ENCODE measurements at places on chromosomes 3 and 15.

DNA sequence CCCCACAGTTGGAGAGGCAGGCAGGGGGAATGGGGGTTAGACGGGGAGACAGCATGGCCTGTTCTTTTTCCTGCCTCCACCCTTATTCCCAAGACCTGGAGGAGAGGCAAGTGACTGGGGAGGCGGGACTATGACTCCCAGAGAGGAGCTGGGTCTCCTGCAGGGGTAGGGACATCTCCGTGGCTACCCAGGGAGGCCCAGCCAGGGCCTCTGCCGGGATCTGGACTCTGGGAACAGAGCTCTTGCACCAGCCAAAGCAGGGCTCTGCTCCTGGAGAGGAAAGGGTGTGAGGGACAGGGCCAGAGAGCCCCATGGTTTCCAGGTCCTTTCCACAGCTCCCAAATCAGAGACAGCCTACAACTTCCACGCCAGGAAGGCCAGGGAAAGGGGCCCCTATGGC is 22.8 kb downstream of the CFAP100 start:
- no peak for DNase-seq

DNA sequence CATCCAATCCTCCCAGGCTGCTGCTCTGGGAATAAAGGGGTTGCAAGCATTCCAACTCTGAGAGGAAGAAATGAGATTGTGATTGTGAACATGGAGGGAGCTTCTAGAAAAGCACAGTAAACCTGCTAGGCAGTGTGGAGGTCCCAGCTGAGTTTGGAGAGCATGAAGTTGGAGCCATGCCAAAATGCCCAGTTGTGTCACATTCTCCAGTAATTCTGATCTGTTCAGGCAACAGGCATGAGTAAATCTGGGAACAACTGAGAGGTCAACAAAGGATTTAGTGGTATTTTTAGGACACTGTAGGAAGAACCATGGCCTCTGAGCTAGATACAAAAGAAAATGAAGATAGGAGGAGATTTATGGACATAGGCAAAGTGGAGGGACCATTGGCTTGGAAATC is 74.7 kb downstream of the CYP19A1 start:
- no peak for DNase-seq

DNA sequence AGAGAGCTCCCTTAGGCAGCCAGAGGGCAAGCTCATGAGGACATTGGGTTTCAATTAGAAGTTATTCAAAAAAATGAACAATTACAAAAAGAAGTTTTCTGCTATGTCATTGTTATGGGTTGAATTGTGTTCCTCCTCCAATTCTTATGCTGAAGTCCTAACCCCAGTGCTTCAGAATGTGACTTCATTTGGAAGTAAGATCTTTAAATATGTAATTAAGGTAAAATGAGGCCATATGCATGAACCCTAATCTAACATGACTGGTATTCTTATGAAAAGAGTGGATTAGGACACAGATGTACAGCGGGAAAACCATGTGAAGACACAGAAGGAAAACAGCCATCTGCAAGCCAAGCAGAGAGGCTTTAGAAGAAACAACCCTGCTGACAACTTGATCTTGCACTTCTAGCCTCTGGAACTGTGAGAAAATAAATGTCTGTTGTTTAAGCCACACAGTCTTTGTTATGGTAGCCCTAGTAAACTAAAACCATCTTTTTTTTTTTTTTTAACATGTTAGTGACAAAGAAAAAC is 929.6 kb downstream of the EPHA3 start:
- DNase-seq, result no peak

DNA sequence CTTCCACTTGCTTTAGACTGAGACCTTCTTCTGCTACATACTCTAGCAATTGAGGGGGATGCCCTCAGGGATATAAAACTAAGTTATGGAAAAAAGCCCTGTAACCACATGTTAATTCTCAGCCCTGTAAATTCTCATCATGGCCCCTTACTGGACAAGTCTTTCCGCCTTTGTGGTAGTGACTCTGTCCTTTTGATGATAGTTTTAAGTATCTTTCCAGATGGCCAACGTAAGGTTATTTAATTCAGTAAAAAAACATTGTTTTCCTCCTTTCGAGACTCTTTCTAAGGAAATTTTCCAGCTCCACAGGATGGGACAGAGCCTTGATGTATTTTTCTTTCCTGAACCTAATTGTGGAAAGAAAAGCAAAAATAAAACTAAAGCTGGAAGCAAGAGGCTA is 25.3 kb upstream of the TM4SF4 start:
- DNase-seq, result no peak

- DNase-seq, result no peak
Measured at GRCh38 chr3:170572665-170573253, 13.1 kb downstream of the SLC7A14 start.

GRCh38 chr3:195441992-195442572 is 738 bp downstream of the ACAP2 start:
- no peak for DNase-seq

Data from NCI-H2081 treated with DMSO at 0.1 percent for 48 hours (cell line).